Activated CD8-positive, alpha-beta memory T cell treated with anti-CD3 and anti-CD28 coated beads, Interleukin-2, amount 10 ng/mL, durations not matched to agents 7 days and 5 days (primary cell): ENCODE measurements at places on chromosomes 3 and 15. TPM values are rescaled to one million over a fixed set of nuclear protein-coding genes. Genes with fewer than 3 reads are reported as not detected.

DNA sequence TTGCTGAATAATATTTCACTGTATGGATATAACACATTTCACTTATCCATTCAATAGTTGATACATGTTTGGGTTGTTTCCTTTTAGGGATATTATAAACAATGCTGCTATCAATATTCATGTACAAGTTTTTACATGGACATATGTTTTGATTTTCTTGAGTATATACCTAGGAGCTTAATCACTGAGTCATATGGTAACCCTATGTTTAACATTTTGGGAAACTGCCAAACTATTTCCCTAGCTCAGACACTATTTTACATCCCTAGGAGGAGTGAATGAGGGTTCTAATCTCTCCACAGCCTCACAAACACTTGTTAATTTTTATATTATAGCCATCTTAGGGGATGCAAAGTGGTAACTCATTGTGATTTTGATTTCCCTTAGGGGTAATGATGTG, 66.0 kb downstream of the GPR156 start:
- no peaks in the 10 kb centered on the region for H3K4me1 ChIP-seq
- no peak overlapping the region for H3K27ac ChIP-seq
- H3K4me3 ChIP-seq = no peak overlapping the region

The ERC2 gene
- total RNA-seq = not detected

The KLF15 gene
- total RNA-seq = not detected

The LSMEM2 gene
- not detected for total RNA-seq

GRCh38 chr15:31277335-31278060, 49.1 kb upstream of the KLF13 start:
- H3K36me3 ChIP-seq = no peaks in the 10 kb centered on the region
- DNase-seq = no peak
- peaks cover 13% of the 10 kb centered on the region for H3K4me1 ChIP-seq
- no peak overlapping the region for H3K4me3 ChIP-seq
- no peaks in the 10 kb centered on the region for H3K27me3 ChIP-seq

GRCh38 chr15:43932907-43933306, 106.1 kb downstream of the WDR76 start:
- H3K4me3 ChIP-seq = no peak overlapping the region
- H3K27me3 ChIP-seq = peaks cover 52% of the 10 kb centered on the region
- H3K4me1 ChIP-seq = no peaks in the 10 kb centered on the region
- no peak overlapping the region for H3K27ac ChIP-seq

DNA sequence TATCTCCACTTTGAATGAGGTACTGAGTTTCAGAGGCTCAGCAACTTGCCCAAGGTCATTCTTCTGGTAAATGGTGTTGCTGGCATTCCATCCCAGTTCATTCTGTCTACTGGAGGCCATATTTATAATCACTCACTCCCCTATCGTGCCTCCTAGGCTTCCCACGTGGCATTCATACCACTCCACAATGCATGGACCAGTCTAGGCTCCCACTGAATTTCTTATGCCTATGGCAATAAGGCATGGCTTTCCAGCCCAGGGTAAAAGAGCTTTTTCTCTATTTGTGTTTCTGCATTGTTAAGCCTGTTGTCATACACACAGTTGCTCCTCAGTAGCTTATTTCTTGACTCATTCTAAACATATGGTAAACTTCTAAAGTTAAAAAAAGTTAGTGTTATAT, 19.9 kb downstream of the BBX start:
- H3K27ac ChIP-seq = no peak overlapping the region
- H3K27me3 ChIP-seq = no peaks in the 10 kb centered on the region
- peaks cover 8% of the 10 kb centered on the region for H3K36me3 ChIP-seq
- H3K4me1 ChIP-seq = peaks cover 2% of the 10 kb centered on the region

DNA sequence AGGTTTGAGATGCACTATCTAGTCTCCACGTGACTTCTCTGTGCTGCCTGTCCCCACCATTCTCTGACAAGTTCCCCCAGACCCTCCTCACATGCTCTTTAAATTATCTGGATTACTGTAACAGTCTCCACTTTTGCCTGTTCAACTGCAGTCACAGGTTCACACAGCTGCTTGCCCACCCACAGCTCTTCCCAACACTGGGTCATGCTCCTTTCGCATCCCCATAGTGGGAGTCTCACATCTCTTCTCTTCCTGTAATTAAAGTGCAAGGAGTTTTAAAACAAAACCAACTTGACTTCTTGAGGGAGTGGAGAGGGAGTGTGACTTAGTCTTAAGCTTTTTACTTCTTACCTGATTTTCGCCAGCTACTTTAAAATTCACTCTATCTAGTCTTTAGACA, 178.8 kb downstream of the PLCL2 start:
- DNase-seq = no peak
- H3K27ac ChIP-seq = no peak overlapping the region
- H3K4me3 ChIP-seq = no peak overlapping the region
- H3K4me1 ChIP-seq = no peaks in the 10 kb centered on the region
- no peaks in the 10 kb centered on the region for H3K27me3 ChIP-seq
- H3K36me3 ChIP-seq = peaks cover 48% of the 10 kb centered on the region

DNA sequence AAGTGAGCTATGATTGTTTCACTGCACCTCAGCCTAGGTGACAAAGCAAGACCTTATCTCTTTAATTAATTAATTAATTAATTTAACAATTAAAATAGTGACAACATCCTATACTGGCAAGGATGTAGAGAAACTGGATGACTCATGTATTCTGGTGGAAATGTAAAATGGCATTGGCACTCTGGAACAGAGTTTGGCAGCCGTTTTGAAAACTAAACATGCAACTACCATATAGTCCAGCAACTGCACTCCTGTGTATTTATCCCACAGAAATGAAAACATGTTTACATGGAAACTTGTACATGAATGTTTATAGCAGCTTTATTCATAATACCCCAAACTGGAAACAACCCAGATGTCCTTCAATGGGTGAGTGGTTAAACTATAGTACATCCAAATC, 56.6 kb downstream of the ANP32A start:
- no peak for DNase-seq
- H3K36me3 ChIP-seq = no peaks in the 10 kb centered on the region
- peaks cover 2% of the 10 kb centered on the region for H3K4me1 ChIP-seq
- H3K27me3 ChIP-seq = peaks cover 52% of the 10 kb centered on the region

DNA sequence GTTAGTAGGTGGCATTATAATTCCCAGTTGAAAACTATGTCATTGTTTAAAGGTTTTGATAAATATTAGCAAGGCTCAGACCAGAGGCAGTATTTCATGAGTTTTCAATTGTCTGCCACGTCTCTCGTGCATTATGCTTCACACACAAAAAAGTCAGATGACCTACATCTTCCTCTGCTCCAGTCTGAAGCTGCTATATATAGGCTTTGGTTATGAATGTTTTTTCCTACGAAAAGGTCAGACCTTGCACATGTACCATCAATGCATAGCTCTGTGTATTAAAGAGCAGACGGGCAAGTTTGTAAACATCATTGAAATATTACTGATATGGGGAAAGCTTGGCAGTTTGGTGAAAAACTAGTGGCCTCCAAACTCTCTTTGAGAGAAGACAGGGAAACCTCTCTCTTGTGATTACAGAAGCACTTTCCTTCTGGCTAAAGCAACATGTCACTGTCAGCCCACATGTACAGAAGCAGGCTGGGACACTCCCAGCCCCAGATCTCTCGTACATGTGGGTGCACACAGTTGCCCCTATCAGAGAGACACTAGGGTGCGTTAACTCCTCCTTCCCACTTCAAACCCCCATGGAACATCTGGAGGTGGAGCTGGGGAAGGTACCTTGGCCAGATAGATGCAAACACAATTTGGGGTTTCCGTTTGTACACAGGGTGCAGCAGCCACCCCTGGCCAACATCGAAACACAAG, 184.0 kb upstream of the BCL6 start:
- no peak overlapping the region for H3K27ac ChIP-seq
- peaks cover 55% of the 10 kb centered on the region for H3K27me3 ChIP-seq
- peaks cover 22% of the 10 kb centered on the region for H3K4me1 ChIP-seq
- H3K36me3 ChIP-seq = peaks cover 13% of the 10 kb centered on the region
- H3K4me3 ChIP-seq = no peak overlapping the region
- no peak for DNase-seq

The NUSAP1 gene
- total RNA-seq = 234 TPM
